ENCODE measurements at places on chromosomes 3 and 15.

GRCh38 chr15:88701561-88702095 is 62.8 kb downstream of the ISG20 start:
- peak; percentile 59 for DNase-seq

GRCh38 chr3:47082519-47082918 is 81.4 kb downstream of the SETD2 start:
- DNase-seq, result no peak

DNA sequence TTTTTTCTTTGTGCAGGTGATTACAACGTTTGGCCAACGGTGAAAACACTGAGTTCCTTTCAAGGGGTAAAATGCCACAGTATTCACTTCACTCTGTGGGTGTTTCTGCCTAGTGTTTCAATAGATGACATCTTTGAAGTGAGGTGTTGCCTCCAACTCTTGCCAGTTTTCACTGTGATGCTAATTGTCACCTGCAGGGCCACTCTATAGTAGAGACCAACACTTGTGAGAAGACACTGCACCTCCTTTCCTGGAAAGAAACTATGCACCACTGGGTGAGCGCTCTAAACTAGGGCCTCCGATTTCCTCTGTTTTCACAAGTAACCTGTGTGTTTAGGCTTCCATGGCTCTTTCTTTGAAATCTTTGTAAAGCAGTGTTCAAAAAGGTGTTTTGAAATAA is 98.3 kb downstream of the THRB start:
- DNase-seq, result no peak

- no peak for DNase-seq
These were observed 91.5 kb downstream of the CD47 start for GRCh38 chr3:107999215-107999775.

DNA sequence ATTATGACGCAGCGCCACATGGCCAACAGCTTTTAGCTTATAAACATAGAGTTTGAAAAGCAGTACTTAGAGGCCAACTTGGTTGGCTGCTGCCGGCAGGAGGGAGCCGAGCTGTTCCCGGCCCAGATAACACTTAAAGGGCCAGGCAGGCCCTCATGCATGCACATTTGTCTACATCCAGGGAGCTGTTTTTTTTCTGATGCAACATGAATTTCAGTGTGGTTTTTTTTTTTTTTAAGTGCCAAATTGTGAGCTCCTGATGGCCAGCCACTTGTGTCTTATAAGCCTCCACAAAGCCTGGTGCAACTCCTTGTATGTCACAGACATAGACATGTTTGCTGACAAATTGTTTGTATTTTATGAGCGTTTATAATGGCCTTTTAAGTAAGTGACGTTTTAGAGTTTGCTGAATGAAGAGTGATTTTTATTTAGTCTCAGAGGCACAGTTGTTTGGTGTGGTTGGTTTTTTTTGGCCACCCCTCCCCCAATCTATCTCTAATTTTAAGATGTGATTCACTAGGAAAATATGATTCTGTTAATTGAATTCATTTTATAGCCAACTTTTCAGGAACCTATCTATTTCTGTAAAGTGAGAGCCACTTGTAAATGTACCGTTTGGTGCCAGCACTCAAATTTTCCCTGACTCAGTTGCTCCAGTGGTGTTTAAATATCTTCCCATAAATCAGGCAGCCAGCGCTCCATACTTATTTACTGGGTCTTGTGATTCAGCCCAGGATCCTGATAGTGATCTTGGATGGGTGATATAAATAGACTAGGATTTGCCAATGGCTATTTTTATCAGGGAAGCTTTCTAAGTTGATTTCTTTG is 134.3 kb downstream of the VGLL4 start:
- DNase-seq, result peak; percentile 66

GRCh38 chr3:154602241-154602640 is 172.3 kb upstream of the GPR149 start:
- DNase-seq, result no peak

DNA sequence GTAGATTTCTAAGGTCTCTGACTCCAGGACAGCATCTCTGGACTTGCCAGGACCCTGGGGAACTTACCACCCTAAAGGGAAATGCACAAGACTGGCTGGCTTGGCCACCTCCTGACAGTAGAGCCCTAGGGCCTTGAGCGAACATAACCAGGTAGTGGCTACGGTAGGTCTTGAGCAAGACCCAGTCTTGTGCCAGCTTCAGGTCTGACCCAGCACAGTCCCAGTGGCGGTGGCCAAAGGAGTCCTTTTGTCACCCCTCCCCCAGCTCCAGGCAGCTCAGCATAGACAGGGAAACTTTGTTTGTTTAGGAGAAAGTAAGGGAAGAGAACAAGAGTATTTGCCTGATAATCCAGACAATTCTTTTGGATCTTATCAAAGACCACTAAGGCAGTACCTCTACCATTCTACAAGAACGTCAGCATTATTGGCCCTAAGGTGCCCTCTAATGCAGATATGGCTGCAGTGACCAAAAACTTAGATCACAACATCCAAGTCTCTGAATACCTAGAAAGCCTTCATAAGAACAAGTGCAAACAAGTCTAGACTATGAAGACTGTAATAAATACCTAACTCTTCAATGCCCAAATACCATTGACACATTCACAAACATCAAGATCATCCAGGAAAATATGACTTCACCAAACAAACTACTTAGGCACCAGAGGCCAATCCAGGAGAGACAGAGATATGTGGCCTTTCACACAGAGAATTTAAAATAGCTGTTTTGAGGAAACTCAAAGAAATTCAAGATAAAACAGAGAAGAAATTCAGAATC is 38.7 kb upstream of the FBN1 start:
- no peak for DNase-seq

DNA sequence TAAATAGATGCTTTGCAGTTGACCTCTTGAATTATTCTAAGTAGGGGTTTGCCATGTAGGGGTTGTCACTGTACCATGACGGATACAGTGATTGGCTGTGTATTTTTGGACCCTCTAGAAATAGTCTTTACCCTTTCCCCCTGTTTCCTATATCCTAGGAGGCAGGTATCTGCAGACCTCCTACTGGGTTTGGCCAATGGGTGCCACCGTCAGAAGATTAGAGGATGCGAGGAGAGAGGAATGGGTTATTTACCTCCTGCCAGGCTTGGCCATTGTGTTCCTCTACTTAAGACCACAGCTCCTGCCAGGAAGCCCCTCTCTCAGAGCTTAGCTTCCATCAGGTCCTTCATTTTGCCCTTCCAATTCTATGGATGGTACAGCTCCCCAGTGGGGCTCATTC is 40.2 kb upstream of the CLRN1 start:
- no peak for DNase-seq

- DNase-seq, result no peak
These were observed 13.4 kb downstream of the IL12A start for GRCh38 chr3:160001850-160002623.

DNA sequence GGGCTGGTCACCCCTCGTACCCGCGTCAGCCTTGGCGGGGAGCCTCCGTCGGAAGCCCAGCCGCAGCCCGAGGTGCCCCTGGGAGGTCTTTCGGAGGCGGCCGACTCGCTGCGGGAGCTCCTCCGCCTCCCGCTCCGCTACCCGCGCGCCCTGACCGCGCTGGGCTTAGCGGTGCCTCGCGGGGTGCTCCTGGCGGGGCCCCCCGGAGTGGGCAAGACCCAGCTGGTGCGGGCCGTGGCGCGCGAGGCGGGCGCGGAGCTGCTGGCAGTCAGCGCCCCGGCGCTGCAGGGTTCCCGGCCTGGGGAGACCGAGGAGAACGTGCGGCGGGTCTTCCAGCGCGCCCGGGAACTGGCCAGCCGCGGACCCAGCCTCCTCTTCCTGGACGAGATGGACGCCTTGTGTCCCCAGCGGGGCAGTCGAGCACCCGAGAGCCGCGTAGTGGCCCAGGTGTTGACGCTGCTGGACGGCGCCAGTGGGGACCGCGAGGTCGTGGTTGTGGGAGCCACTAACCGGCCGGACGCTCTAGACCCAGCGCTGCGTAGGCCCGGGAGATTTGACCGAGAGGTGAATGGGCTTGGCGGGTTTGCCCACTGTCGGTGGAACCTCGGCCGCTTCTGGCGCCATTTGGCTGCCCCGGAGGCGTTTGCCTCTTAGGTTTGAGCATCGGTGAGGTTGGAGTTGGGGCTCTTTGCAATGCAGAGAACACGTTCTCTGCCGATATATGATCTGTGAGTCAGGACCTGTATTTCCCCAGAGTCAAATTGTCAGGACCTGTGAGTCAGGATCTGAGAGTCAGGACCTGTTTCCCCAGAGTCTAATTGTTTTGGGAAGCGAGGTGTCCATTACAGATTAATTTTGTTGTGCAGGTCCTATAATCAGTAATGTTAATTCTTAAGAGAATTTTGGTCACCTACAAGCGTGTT is 24.9 kb upstream of the GATM start:
- DNase-seq, result peak; percentile 7

GRCh38 chr3:192331749-192332385 is 395.5 kb downstream of the FGF12 start:
- DNase-seq, result no peak

GRCh38 chr15:72463702-72464101 is 10.4 kb upstream of the ARIH1 start:
- DNase-seq, result no peak

- no peak for DNase-seq
These were observed 5.5 kb downstream of the MYL3 start for GRCh38 chr3:46857485-46858341.

DNA sequence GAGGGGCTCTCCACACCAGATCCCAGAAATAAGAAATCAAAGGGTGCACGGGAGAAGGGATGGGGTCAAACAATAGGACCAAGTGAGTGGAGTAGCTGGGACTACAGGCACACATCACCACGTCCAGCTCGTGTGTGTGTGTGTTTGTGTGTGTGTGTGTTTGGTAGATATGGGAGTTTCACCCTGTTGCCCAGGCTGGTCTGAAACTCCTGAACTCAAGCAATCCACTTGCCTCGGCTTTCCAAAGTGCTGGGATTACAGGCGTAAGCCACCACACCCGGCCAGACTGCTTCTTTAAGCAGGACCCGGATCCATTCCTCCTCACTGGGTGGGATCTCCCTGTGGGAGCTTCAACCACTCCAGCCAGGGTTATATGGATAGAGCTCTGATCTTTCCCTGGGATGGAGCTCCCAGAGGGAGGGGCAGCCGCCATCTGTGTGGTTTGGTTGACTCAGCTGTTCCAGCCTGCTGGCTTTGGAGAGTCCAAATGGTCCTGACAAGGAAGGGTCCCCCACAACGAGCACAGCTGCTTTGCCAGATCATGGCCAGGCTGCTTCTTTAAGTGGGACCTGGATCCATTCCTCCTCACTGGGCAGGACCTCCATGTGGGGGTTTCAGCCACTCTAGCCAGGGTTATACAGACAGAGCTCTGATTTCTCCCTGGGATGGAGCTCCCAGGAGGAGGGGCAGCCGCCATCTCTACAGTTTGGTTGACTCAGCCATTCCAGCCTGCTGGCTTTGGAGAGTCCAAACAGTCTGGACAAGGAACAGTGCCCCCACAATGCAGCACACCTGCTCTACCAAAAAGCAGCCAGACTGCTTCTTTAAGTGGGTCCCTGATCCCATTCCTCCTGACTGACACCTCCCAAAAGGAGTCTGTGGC is 9.1 kb upstream of the AVEN start:
- no peak for DNase-seq

DNA sequence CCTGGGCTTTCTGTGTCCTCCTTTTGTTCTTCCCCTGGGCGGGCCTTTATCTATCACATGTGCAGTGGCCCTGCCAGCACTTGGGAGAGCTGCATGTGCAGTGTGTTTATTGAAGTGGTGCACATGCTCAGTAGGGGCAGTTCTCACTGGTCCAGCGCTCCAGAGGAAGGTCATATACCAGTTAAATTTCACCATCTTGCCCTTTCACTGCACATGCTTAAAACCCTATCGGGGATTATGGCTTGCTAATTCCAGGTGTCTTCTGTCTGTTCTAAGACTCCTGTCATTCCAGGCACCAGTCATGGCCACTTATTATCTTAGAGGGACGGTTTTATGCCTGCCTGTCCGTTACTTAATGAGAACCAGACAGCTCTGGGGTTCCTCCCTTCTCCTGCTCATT is 52.2 kb downstream of the ROPN1B start:
- no peak for DNase-seq

DNA sequence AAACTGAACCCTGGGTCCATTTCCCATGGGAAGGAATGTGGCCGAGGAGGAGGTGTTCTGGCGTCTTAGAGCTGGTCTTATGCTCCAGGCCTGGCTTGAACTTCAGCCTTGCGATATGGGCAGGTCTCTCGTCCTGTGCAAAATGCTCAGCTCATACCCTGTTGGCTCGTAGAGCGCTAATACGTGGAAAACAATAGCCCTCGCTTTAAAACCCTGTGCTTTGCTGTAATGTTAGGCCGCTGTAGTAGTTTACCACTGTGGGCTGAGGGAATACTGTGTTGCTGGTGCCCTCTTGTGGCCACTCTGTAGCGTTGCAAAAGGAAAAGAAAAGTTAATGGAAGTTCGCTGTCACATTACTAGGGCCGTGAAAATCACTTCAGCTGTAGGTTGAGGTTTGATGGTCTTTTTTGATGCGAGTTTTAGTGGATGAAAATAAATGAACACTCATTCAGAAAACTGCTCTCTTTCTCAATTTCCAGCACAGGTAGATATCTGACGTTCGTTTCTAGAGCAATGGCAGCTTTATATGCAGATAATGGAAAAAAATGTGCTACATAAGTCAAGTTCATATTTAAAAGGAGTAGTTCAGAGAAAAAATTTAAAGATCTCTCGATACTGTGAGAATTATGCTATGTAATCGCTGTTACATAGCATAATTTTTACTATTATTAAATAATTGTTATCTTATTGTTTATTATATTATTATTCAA is 92.9 kb downstream of the MCTP2 start:
- DNase-seq, result peak; percentile 80

- DNase-seq, result no peak
These were observed 24.2 kb upstream of the LXN start for GRCh38 chr3:158696618-158697017.

GRCh38 chr15:91609966-91610365 is 243.5 kb upstream of the SLCO3A1 start:
- DNase-seq, result no peak

DNA sequence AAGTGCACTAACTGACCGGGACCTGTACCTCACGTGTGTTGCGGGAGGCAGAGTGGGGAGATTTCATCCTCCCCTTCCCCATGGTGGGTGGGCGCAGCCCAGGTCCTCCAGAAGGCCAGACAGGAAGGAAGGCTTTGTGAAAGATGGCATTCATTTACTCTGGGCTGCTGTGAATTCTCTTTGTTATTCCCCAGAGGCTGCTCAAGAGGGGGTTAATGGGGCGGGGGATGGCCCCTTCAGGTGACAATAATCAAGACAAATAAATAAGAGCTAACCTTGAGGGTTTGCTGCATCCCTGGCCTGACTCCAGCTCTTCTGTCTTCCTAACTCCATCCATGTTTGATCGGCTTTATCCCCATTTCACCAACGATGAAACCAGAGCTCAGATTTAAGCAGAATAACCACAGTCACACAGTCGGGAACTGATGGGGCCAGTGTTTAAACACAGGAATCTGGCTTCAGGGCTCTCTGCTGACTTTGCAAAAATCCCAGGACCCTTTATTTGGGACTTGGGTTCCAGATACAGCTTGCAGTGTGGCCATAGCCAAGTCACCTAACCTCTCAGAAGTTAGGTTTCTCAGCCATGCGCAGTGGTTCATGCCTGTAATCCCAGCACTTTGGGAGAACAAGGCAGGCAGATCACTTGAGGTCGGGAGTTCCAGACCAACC is 16.5 kb downstream of the PIF1 start:
- no peak for DNase-seq

Measured in SK-MEL-5 (cell line).